ENCODE measurements at places on chromosomes 7 and 10.

GRCh38 chr7:90407484-90407821, 4.2 kb downstream of the CLDN12 start:
- DNase-seq, result no peak

- DNase-seq, result no peak
Measured at GRCh38 chr7:148543302-148543701, 47.3 kb upstream of the C7orf33 start.

- no peak for DNase-seq
Measured at GRCh38 chr7:115707258-115708012, 323.1 kb downstream of the TFEC start.

GRCh38 chr7:7146837-7147236, 35.5 kb upstream of the C1GALT1 start:
- DNase-seq, result no peak

Data from T-helper 2 cell (primary cell).